ENCODE measurements at places on chromosomes 12 and 14.

- no peak for DNase-seq
These were observed 56.6 kb downstream of the TRPV4 start for GRCh38 chr12:109776624-109777023.

- DNase-seq, result no peak
These were observed 727.6 kb downstream of the DIO2 start for GRCh38 chr14:79483477-79484388.

DNA sequence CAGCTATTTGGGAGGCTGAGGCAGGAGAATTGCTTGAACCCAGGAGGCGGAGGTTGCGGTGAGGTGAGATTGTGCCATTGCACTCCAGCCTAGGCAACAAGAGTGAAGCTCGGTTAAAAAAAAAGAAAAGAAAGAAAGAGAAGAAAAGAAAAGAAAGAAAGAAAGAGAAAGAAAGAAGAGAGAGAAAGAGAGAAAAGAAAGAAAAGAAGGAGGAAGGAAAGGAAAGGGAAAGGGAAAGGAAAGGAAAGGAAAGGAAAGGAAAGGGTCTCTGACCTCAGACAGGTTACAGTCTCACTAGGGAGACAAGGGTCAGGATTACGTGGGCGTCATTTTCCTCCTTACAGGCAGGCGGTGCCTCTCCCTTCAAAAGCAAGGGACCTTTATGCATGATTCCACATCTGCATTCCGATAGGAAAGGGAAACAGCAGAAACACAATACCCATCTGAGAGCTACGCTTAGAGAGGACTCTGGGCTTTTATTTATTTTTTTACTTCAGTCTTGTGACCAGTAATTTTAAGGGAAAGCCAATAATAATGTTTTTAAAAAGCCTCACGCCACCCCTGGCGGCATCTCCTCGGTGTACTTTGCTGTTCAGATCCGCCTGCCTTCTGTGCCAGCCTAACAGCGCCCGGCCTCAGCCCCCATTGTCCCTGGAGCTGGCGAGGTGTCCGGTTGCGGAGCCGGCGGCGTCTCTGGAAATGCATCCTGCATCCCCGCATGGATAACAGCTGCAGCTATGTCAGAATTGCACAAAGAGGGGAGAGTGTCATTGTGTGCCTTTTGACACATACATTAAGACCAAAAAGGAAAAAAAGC is 945 bp upstream of the HIP1R start:
- DNase-seq, result peak; percentile 94

DNA sequence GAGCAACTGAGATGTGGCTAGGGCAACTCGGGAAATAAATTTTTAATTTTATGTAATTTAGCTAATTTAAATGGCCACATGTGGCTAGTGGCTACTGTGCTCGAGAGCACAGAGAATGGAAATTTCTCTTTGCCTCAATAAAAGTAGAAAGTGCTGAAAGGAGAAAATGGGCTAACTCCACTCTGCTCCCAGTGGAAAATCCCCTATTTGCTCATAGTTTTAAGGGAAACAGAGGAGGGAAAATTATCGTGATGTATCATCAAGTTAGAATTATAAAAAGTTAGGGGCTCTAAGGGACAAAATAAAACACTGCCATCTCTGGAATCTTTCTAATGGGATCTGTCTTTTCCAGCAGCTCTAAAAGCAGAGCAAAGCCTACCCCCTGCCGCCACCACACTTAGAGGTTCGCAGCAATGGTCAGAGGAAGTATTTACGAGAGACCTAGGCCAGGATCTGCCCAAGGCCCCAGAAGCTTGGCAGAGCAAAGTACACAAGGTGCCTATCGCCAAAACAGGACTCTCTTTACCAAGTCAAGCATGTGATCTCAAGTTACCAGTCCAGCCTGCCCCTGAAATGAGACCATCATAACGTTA is 220.7 kb downstream of the PPM1H start:
- no peak for DNase-seq

GRCh38 chr12:42568952-42569915 is 20.3 kb downstream of the PRICKLE1 start:
- peak; percentile 74 for DNase-seq

DNA sequence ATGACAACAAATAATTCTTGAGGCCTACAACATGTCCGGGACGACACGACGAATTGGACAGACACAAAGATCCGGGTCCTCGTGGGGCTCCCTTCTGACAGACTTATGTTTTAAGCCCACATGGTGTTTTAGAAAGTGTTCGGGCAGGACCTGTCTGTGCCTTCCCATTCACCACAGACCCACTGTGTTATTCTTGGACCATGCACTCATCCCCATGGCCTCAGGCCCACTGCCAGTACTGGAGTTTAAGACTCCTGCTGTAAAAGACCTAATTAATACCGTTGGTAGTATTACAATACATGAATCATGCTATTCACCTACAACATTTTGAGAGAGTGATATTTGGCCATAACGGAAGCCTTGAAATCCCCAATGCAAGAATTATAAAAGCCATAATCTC is 20.0 kb downstream of the SLC15A4 start:
- no peak for DNase-seq

- DNase-seq, result no peak
These were observed 65.1 kb upstream of the GPHB5 start for GRCh38 chr14:63383776-63384367.

- DNase-seq, result no peak
These were observed 91.9 kb downstream of the BICD1 start for GRCh38 chr12:32198555-32198954.

- DNase-seq, result no peak
These were observed 1197.5 kb downstream of the LRFN5 start for GRCh38 chr14:42804141-42804540.

DNA sequence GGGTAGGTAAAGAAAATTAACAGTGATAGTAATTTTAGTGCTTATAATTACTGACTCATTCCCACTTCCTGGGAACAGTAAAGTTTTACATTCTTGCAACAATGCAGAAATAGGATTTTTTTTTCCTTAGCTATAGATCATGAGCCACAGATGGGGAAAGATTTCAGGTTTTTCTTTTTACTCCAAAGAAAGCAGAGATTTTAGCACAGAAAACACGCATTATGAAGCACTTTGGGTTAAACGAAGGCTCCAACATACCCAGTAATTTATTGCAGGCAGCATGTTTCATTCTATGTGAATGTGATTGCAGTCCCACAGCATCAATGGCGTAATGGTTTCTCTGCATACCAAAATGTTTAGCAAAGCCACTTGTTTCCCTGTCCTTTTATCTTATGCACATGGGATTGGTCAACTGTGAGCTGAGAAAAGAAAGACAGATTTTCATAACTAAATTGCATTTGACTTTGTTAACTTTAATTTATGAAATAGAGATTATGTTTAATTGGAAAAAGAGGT is 124.6 kb upstream of the E2F7 start:
- peak; percentile 43 for DNase-seq

GRCh38 chr12:112963227-112963861 is 15.0 kb upstream of the OAS2 start:
- DNase-seq, result no peak

GRCh38 chr12:71166280-71166679 is 8.5 kb upstream of the TSPAN8 start:
- no peak for DNase-seq

DNA sequence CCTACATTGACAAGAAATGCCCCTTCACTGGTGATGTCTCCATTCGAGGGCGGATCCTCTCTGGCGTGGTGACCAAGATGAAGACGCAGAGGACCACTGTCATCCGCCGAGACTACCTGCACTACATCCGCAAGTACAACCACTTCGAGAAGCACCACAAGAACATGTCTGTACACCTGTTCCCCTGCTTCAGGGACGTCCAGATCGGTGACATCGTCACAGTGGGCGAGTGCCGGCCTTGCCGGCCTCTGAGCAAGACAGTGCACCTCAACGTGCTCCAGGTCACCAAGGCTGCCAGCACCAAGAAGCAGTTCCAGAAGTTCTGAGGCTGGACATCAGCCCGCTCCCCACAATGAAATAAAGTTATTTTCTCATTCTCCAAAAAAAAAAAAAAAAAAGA is 2.8 kb downstream of the GOLGA3 start:
- no peak for DNase-seq

DNA sequence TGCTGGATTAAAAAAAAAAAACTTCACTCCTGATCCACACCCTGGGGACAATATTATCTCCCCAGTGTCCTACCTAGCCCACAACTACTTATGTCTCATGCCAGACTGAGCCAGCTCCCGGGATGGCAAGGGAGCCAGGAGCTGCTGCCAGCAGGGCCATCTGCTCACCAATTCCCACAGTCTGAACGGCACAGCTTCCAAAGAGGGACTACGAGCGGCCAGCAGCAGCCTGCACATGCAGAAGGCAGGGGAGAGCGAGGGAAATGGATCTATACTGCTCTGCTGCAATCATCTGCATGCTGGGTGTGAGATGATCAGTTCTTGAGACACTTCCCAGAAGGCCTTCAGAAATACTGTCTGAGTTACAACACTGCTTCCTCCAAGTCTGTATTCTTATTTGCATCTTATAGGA is 11.1 kb downstream of the SSH1 start:
- no peak for DNase-seq

Measured in eye (tissue), 1 donor.